Activated naive CD4-positive, alpha-beta T cell treated with anti-CD3 and anti-CD28 coated beads, Interleukin-2, amount 50 U/mL, for 16 hours (primary cell): ENCODE measurements at places on chromosomes 7 and 10.
A peak's percentile ranks its signal among the peaks of the same experiment; 100 is the strongest.

- DNase-seq = no peak
These were observed 7.1 kb downstream of the CCDC126 start for GRCh38 chr7:23604296-23604640.

- no peak for DNase-seq
These were observed 841.1 kb upstream of the SORCS1 start for GRCh38 chr10:108005627-108006026.

DNA sequence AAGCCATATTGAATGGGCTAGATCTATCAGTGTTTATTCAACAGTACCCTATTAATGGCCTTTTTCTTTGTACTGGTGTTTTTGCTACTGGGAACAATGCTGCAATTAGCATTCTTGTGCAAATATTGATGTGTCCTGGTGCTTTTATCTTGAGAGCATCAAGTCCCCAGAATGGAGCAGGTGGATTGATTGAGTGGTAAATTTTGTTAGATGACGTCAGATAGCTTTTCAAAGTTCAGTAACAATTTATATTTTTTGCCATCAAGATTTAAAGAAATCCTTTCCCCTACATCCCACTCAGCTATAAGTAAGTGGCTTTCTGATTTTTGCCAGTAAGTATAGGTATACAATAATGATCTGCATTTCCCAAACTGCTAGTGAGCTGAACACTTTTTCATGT is 63.4 kb upstream of the SYPL1 start:
- no peak for DNase-seq

GRCh38 chr7:86012971-86013370 is 630.7 kb upstream of the GRM3 start:
- DNase-seq = no peak

- DNase-seq = no peak
These were observed 611.5 kb downstream of the CNTNAP2 start for GRCh38 chr7:146728141-146728540.

- no peak for DNase-seq
These were observed 378.8 kb upstream of the C7orf33 start for GRCh38 chr7:148211740-148212151.

- DNase-seq = no peak
These were observed 6.0 kb upstream of the SLC29A3 start for GRCh38 chr10:71312811-71313789.

GRCh38 chr10:69696073-69696731 is 66.2 kb downstream of the FAM241B start:
- DNase-seq = no peak

DNA sequence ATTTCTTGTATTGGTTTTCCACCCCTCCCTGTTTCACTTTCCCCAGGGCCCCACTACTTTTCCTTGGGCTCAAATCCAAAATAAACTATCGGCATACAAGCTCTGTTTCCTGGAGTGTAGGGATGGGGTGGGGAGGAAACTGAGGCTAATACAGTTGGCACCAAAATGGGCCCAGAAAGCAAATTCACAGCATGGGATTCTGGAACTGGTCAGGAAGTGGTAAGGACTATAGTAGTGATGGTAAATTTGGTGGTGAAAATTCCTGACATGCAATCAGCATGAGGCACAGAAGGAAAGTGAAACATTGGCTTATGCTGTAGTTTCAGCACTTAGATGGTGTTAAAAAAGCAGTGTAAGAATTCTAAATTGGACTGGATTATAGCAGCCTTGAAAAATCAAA is 8.7 kb upstream of the SAMD9L start:
- no peak for DNase-seq

DNA sequence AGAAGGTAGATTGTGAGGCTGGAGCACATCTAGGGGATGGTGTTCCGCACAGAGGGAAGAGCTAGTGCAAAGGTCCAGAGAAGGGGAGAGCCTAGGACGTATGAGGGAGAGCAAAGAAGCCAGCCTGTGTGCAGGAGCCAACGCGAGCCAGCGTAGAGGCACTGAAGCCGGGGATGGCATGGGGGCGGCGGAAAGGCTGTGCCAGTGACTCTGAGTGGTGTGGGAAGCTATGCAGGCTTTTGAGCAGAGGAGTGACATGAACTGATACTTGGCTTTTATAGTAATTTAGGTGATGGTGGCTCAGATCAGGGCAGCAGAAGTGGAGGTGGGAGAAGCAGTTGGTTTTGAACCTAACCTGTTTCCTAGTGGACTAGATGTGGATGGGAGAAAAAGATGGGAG is 65.8 kb downstream of the ATXN7L1 start:
- peak; percentile 39 for DNase-seq
